Gastrocnemius medialis (tissue), 4 donors: ENCODE measurements at places on chromosomes 7 and 10.

- DNase-seq, result peak; percentile 92
These were observed 17.2 kb upstream of the PSAP start for GRCh38 chr10:71868192-71868697.

GRCh38 chr7:28784171-28784902 is 173.8 kb downstream of the TRIL start:
- DNase-seq, result no peak

GRCh38 chr7:16657656-16658279 is 11.8 kb downstream of the BZW2 start:
- peak; percentile 34 for DNase-seq

DNA sequence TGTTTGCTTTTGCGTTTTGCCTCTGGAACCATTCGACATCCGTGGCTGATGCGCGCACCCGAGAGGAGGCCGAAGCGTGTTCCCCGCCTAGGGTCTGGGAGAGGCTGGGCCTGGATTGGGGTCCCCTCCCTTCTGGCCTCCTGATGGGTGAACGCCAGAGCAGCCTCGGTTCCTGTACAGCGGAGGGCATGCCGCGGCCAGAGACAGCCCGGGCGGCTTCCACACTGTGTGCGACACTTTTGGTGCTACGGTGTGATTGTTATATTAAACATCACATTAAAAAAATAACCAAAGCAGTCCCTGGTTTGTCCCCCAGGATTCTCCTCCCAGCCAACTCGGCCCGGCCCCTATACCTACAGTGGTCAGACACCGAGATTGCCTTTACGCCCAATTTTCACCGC is 3.7 kb upstream of the HOXA7 start:
- no peak for DNase-seq

GRCh38 chr7:1025743-1026581 is 18.4 kb upstream of the GPR146 start:
- no peak for DNase-seq

DNA sequence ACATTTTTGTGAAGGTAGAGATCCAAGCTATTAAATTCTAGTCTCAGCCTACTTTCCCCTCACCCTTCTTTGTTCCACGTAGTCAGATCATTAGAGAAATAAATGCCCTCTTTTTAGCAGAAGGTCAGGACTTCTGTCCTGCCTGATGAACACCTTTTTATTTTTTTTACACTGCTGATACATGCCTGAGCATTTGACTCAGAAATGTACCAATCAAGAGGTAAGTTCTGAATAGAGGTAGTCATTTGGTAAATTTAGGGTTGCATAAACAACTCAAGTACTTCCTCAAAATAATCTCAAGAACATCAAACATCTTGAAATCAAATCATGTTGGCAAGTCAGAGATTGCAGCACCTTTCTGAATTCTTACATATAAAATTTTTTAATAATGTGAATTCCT is 133.7 kb downstream of the MYO3A start:
- no peak for DNase-seq

DNA sequence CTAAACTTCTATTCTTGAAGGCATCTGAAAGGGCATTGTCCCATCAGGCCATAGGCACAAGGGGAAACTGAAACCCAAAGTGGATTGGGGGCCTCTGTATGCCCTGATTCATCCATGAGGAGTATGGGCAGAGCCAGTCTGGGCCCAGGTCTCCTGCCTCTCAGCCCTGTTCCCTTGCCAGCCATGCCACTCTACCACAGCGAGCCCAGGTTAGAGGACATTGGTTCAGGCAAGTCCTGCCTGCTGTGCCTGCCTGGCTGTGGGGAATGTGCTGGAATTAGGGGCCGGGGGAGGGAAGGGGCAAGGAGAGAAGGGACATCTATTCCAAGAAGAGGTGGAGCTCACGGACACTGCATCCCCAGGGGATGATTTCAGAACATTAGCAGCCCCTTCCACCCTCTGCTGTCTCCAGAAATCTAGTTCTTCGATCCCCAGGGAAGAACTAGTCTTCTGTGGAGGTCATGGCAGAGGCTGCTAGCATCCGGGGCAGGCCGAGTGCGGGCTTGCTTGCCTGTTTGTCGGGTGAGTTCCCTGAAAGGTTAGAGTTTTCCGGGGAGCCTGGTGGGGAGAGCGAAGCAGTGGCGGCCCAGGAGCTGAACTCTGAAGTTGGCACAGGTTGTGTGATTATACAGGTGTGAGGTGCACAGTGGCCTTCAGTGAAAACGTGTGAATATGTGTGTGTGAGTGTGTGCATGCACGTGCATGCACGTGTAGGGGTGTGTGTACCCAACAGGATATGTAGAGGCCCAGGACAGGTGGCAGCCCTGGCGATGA is 37.8 kb downstream of the TBATA start:
- DNase-seq, result no peak

DNA sequence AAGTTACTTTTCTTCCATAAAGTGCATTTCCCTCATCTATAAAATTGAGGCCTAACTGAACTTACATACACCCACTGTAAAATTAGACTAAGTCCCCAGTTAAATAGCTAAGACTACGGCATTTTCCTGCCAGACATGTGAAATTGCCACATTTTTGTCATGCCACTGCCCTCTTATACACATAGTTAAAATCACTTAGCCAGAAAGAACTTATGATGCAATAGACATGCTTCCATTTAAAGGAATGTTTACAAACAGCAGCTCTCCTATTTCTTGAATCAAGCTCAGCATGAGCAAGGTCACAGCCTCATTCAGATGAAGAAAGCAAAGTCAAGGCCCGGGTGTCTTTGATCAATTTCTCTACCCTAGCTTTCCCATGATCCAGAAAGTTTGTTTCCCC is 175.7 kb downstream of the LRRN3 start:
- DNase-seq, result no peak
